Effector memory CD8-positive, alpha-beta T cell (primary cell): ENCODE measurements at places on chromosomes 5 and 9.

GRCh38 chr5:142319560-142320429, 5.0 kb downstream of the SPRY4 start:
- H3K27ac ChIP-seq, result no peak overlapping the region
- H3K4me1 ChIP-seq, result peaks cover 14% of the 10 kb centered on the region
- no peak overlapping the region for H3K4me3 ChIP-seq
- DNase-seq, result no peak

DNA sequence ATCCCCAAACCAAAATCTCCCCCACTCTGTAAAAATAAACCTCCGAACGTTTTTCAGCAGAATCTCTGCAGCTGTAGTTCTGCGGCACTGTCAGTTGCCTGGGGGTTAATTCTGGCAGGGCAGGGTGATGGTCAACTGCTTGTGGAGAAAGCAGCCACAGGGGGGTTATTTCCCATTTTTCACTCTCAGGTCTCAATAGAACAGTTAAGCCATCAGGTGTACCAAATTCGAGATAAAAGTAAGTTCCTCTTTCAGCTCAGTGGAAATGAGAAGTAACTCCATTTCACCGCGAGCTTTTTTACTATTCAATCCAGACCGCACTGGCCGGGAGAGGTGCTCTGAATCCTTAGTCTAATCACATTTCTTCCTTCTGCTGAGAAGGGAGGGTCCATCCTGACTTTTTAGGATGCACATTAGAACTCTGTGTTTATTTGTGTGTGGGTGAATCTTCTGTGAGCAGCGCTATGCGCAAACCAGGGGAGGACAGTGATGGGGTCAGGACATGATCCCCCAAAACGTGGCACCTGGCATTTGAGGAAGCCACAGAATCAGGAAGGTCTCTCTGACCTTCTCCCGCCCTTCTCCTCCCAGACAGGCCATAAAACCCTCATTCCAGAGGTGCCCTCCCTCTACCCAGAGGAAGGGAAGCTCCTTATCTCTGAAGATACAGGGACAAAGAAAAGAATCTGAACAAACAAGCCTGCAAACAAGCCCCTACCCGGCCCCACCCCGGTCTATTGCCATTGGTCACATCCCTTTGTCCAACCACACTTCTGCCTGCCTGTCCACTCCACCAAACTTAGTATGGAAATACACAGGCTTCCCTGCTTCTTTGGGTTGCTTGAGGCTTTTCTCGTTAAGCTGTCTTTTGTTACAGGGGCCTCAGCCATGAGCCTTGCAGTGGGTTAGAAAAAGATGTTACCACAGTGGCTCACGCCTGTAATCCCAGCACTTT, 229.0 kb downstream of the ROR2 start:
- no peak for DNase-seq
- H3K27ac ChIP-seq, result no peak overlapping the region
- H3K27me3 ChIP-seq, result peaks cover 46% of the 10 kb centered on the region
- H3K4me1 ChIP-seq, result peaks cover 1% of the 10 kb centered on the region

- H3K27me3 ChIP-seq, result no peaks in the 10 kb centered on the region
- no peak overlapping the region for H3K27ac ChIP-seq
- no peaks in the 10 kb centered on the region for H3K4me1 ChIP-seq
- H3K4me3 ChIP-seq, result no peak overlapping the region
- no peaks in the 10 kb centered on the region for H3K36me3 ChIP-seq
- DNase-seq, result no peak
Measured at GRCh38 chr5:120779674-120780073, 315.6 kb downstream of the PRR16 start.

- no peak for DNase-seq
- peaks cover 4% of the 10 kb centered on the region for H3K4me1 ChIP-seq
- H3K27ac ChIP-seq, result no peak overlapping the region
- H3K36me3 ChIP-seq, result no peaks in the 10 kb centered on the region
- H3K27me3 ChIP-seq, result no peaks in the 10 kb centered on the region
- H3K4me3 ChIP-seq, result no peak overlapping the region
Measured at GRCh38 chr5:14928661-14929060, 57.1 kb upstream of the ANKH start.

GRCh38 chr9:69995846-69996245, 47.8 kb upstream of the MAMDC2 start:
- no peak overlapping the region for H3K27ac ChIP-seq
- H3K4me1 ChIP-seq, result no peaks in the 10 kb centered on the region
- no peaks in the 10 kb centered on the region for H3K27me3 ChIP-seq
- no peak overlapping the region for H3K4me3 ChIP-seq
- DNase-seq, result no peak
- no peaks in the 10 kb centered on the region for H3K36me3 ChIP-seq
